GM23248 (cell line): ENCODE measurements at places on chromosomes 2 and 18. TPM values are rescaled to one million over a fixed set of nuclear protein-coding genes. Genes with fewer than 3 reads are reported as not detected.
A peak's percentile ranks its signal among the peaks of the same experiment; 100 is the strongest.

Gene NOTO
- not detected in 2 replicates for polyA plus RNA-seq

Gene RNF125
- 0.18 and 0.77 TPM in 2 replicates for polyA plus RNA-seq

DNA sequence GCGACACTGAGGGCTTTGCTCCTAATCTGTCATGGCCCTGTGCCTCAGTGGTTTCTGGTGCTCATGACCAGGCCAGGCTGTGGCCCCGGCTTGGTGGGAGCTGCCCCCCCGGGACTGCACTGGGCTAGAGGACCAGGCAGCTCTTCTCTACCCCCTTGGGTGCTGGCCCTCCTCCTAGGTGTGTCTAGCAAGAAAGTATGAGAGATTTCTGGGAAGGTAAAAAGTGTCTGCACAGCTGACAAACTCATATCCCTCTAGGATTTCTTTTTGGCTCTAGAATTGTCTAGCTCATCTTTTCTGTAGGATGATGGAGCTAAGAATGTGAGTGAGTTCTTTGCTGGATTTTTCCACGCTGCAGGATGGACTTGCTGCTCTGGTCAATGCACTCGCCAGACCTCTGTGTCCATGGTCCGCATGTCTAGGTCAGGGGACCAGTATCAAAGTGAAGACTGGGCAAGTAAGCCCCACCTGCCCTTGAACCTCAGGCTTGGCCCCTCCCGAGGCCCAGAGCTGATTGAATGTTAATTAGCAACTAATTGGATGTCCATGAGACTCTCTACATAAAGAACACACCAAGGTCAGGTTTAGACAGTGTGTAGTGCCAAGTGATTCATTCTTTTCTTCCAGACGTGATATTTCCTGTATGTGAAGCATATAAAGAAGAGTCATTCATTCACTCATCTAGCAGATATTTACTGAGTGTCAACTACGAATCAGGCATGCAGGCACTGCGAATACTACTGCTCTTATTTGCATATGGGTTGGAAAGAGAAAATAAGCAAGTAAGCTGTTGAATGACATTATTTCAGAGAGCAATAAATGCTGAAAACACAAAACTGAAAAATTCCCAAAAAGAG lies 15.6 kb upstream of the PSD4 start:
- DNase-seq = peak; percentile 85
- peak overlapping the region; percentile 32; the same call in 1 of the 2 replicates for H3K27ac ChIP-seq
- no peaks in the 10 kb centered on the region for H3K27me3 ChIP-seq
- no peaks in the 10 kb centered on the region for H3K36me3 ChIP-seq

- H3K27ac ChIP-seq = no peak overlapping the region
- peaks cover 6% of the 10 kb centered on the region for H3K4me1 ChIP-seq
- no peak for DNase-seq
- H3K36me3 ChIP-seq = no peaks in the 10 kb centered on the region
These were observed 37.3 kb upstream of the C18orf32 start for GRCh38 chr18:49524349-49524748.

GRCh38 chr18:46152436-46152807 lies 48.2 kb downstream of the HAUS1 start:
- peak; percentile 94 for DNase-seq
- peak overlapping the region; percentile 53 for H3K4me3 ChIP-seq
- H3K36me3 ChIP-seq = no peaks in the 10 kb centered on the region
